Stimulated activated CD4-positive, alpha-beta T cell treated with anti-CD3 and anti-CD28 coated beads, Interleukin-1b, Interleukin-23, amount 100 ng/mL, for 4 hours (primary cell): ENCODE measurements at places on chromosomes 5 and 9.

DNA sequence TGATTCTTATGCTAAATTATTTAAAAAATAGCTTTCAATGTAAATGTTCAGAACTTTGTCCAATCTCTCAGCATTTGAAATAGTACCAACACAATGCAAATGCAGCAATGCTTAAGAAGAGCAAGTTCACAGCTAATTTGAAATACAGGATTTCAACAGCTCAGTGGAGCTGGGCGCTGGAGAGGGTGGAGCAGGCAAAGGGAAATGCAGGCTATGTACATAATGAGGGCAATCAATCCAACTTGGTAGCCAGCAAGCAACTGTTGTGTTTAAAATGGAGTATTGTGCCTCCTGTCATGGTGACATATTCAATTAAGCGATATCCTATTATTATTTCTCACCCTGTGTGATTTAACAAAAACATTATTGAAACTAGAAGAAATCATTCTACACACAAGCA lies 568.8 kb downstream of the PSAT1 start:
- no peak for DNase-seq

- no peak for DNase-seq
Measured at GRCh38 chr9:106218427-106218826, 524.1 kb downstream of the TMEM38B start.

DNA sequence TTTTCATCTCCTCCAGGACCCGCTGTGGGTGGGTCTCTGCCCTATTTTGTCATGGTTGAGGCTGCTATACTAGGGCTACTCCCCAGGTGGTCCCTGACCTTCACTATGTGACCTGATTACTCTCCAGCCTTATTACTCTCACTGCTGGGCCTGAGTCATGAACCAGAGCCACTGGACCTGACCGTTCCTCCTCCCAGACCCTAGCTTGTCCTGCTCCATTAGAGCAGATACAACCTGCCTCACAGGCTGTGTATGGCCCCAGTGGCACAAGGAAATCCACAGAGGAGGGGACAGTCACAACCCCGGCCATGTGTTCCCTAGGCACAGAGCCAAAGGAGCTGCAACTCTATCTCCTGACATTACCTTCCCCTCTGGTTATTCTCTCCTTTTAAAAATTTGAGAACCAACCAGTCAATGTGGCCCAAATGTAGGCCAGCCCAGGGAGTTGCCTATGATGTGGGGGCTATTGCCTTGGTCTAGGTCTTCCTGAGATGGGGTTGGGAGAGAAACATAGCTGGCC lies 96.0 kb upstream of the FSTL4 start:
- DNase-seq: no peak

GRCh38 chr5:32531885-32532520 lies 53.4 kb upstream of the SUB1 start:
- DNase-seq: no peak

- DNase-seq: no peak
Measured at GRCh38 chr5:139282197-139282557, 11.4 kb upstream of the MATR3 start.

DNA sequence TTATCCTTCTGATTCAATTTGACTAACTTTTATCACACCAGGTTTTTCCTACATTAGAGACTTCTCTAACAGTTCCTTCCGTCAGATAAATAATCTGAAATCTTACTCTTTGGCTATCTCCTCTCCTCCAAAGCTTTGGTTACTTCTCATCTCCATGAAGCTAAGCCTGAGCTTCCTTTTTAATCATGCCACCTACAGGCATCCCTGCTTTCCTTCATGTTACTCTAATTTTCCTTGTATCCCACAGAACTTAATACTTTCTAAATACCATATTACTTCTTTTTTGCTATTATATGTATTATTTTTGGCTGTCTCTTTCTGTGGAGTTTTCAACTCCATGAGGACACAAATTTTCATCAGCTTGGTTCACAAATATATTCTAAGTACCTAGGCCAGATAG lies 49.7 kb downstream of the C9 start:
- DNase-seq: no peak

DNA sequence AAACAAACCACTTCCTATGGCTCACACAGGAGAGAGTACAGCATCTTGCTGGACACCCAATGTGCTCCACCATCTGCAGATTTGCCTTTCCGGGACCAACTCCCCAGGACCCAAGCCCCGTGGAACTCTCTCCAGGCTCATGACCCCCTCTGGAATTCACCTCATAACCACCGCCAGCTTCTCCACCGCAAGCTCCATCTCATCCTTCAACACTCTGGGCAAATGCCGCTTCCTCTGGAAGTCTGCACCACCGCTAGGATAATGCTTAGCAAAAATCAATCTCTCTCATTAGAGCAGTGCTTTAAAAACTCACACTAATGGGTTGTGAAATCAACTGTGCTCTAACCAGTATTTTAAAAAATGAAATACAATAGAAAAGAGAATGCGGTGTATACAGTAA lies 150.0 kb downstream of the COL23A1 start:
- DNase-seq: no peak

- DNase-seq: no peak
Measured at GRCh38 chr5:59067956-59068656, 485.2 kb downstream of the RAB3C start.

GRCh38 chr5:131357739-131358561 lies 94.1 kb downstream of the CDC42SE2 start:
- no peak for DNase-seq

DNA sequence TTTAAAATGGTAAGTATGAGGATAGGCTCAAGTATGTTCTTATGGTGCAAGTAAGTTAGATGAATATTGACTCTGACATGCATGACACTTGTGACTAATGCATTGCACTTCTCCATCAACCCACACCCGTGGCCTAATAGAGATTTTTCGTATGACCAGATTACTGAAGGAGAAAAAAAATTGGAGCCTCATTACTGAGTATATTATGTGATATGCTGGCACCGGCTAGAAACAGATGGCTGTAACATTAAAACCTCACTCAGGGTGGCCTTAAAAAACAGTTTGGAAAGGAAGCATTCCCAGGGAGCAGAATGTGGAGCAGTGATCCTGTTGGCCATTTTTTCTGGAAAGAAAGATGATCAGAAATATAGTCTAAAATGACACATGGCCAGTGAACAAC lies 766.4 kb downstream of the PRELID2 start:
- no peak for DNase-seq

DNA sequence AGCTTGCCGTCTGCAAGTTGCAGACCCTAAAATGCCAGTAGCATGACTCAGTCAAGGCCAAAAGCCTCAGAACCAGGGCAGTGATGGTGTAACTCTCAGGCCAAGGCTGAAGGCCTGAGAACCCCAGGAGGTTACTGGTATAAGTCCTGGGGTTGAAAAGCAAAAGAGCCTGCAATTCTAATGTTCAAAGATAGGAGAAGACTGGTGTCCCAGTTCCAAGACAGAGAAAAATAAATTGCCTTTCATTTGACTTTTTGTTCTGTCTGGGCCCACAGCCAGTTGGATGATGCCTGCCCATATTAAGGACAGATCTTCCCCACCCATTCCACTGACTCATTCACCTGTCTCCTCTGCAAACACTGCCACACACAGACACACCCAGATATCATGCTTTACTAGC lies 673.2 kb downstream of the CDH18 start:
- no peak for DNase-seq

DNA sequence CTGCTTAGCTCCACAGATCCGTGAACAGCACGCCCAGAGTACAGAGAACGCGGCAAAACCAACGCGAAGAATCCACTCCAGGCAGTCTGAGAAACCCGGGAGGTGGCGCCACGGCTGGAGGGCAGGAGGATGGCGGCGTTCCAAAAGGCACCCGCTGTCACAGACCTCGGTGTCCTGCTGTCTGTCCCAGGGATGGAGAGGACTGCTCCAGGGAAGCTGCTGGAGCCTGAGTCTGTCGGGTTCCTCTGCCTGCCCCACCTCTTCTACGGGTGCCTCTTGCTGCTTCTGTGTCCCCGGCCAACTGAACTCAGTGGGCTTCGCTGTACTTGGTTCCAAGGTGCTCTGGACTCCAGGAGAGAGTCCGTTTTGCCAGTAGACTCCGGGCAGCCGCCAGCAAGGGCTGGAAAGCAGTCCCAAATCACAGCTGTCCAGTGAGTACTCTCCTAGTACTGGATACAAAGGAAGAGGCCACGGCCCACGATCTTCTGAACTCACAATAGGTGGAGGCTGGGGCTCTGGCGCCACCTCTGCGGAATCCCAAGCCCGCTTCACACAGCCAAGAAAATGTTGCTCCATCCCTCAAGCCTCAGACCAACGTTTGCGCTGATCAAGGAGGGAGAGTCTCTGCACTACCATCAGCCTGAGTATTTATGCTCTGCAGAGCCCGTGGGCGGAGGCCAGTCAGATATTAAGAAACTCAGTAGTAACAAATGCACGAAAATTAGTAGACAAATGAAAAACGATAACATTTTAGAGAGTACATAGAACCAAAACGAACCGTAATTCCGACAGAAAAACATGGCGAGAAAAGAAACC lies 440 bp downstream of the ANXA2R start:
- peak; percentile 52 for DNase-seq

GRCh38 chr5:142122121-142122520 lies 13.5 kb downstream of the NDFIP1 start:
- no peak for DNase-seq

DNA sequence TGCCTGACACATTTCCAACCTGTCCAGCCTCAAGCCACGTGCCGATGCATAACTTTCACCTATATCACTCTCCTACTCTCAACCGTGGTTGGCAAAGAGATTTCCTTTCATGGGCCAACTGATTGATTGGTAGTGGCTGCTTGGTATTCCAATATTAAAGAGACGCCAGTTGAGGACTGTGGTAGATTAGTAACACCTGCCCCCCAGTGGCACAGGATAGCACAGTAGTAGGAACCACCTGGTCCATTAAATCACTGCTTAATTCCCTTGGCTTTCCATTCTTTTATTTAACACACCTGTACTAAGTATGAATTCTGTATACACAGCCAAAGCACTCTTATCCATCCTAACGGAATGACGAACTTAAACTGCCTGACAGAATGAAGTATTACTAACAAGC lies 19.1 kb upstream of the FOXB2 start:
- no peak for DNase-seq

DNA sequence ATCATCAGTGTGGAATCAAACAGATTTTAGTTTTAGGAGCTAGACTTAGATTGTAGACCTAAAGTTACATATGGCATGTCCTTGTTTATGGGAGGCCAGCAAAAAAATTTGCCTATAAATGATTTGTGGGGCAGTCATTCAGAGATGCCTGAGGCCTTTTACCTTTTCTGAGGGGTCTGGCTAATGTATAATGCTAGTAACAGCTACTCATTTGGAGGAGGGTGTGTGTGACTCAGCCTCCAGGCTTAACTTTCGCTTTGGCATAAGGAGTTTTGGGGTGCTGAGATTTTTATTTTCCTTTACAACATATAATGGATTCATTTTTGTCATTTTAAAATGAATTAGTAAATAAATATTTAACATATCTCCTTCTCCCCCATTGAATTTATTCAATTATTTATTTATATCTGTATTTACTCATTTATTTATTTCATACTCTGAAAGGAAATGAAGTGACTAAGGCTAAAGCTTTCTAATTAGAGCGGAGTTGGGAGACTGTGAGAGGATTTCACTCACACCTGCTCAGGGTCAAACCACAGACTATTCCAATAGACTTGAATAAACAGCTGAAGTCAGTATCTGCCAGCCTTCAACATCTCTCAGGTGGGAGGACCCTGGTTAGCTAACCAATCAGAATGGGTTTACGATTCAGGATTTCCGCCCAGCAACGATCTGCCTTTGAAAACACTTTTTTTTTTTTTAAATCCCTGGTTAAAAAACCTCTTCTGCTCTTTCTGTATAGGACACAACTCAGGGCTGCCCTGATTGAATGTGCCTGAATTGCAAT lies 487.5 kb upstream of the SGCD start:
- no peak for DNase-seq

DNA sequence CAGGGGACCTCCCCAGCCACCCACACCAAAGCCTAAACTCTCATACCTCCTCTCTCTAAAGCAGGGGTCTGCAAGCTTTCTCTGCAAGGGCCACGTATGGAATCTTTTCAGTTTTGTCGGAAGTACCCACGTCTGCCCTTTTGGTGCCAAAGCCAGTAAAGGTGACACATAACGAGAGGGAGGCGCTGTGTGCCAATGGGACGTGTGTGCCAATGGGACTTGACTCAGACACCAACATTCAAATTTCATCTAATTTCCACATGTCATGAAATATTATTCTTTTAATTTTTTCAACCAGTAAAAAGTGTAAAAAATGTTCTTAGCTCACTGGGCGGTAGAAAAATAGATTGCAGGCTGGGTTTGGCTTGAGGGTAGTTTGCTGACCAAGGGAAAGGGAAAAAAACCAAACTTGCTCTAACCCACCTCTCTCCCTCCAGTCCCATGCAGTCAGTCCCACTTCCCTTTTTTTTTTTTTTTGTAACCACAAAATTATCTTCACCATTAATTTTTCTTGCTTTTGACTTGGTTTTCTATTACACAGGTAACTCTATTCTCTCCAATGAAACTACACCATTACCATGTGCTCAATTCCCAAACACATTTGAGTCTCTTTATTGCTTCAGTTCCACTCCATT lies 25.5 kb downstream of the OR2V1 start:
- DNase-seq: no peak

DNA sequence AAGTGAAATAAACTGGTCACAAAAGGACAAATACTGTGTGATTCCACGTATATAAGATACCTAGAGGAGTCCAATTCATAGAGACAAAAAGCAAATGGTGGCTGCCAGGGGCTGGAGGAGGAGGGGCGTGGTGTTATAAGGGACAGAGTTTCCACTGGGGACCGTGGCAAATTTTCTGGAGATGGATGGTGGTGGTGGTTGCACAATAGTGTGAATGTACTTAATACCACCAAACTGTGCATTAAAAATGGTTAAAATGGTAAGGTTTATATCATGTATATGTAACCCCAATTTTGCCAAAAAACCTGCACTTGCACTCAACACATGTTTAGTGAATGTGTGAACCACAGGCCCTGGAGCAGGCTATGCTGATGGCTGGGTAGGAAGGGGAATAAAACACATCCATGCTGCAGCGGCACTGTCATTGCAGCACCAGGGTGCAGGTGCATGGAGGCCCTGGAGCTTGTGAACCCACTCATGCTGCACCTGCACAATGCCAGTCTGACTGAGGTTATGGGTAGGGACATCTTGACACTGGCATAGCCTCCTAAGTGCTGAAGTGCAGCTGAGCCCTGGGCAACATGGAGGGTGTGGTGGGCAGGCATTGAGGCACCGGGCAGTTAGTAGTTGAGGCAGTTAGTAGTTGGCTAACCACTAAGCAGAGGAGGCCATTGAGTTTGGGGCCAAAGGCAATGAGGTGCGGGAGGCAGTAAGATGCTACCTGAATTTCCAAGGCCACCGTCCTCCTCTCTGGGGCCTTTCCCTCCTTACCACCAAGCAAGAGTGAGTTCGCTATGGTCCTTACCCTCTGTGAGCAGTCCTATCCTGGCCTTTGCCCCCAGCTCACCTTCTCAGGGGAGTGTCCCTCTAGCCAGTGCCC lies 3.5 kb upstream of the PHF2 start:
- DNase-seq: no peak

- DNase-seq: no peak
Measured at GRCh38 chr9:3447788-3448187, 78.0 kb downstream of the RFX3 start.
